LHCN-M2 (cell line): ENCODE measurements at places on chromosomes 2 and 18. TPM values are rescaled to one million over a fixed set of nuclear protein-coding genes. Genes with fewer than 3 reads are reported as not detected.

GRCh38 chr2:2642906-2643890 is 312.1 kb upstream of the MYT1L start:
- no peak for DNase-seq

DNA sequence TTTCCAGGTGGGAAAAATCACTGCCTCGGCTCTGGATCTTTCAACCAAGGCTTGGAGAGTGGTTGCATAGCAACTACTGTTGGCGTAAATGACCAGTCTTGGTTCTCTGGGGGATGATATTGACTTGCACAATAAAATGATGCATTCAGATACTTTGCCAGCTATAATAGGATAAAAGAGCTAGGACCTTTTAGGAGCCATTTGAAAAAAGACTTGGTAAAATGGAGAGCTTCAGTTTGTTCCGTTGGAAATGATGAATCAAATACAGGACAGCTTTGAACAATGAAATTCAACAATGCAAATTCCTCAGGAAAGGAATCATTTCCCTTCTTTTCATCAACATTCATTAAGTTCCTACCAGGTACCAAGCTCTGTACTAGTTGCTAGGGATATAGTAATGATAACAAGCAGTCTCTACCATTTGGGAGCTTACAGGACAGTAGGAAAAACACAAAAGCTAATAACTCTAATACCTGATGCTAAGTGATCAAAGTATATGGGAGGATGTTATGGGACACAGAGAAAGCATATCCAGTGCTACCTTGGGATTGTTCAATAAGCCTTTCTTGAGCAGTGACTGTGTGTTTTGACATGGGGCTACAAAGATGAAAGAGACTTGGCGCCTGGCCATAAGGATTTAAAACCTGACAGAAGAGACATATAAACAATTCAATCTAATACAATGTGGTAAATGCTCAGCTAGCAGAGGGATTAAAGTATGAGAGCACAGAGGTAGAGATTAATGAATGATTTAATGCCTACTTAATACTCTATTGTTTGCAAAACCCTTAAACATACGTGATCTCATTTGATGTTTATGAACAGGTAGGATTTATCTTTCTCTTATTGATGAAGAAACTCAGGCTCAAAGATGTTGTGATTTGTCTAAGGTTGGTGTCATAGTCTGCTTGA is 110.7 kb downstream of the QPCT start:
- peak; percentile 44 for DNase-seq

PIKFYVE gene
- total RNA-seq = 17.2 and 20.9 TPM in 2 replicates

TCF23 gene
- total RNA-seq = not detected in 2 replicates

ASTL gene
- not detected in 2 replicates for total RNA-seq
